ENCODE measurements at places on chromosomes 7 and 10.

- no peak for DNase-seq
These were observed 413.7 kb downstream of the TCERG1L start for GRCh38 chr10:130897815-130898214.

DNA sequence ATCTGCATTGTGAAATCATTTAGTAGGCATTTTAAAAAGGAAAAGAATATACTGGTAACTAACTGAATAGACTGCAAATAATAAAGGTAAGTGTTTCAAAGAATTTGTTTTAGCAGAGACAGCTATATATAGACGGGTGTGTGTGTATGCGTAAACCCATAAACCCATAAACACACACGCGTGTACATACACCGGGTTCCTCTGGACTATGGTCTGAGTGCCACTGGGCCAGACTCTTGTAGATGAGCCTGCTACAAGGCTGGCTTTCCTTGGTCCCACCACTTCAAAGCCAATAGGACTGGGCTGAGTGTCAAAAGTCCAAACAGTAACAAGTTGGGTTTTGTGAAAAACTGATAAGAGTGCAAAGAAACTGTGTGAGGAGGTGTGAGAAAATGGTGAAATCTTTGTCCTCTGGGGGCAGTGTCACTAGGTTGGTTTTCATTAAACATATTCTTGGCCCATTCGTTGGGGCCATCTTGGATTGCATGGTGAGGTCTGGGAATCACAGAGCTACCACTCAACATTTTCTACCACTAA lies 39.8 kb downstream of the GNA12 start:
- no peak for DNase-seq

- no peak for DNase-seq
These were observed 189.7 kb downstream of the THSD7A start for GRCh38 chr7:11642276-11642675.

DNA sequence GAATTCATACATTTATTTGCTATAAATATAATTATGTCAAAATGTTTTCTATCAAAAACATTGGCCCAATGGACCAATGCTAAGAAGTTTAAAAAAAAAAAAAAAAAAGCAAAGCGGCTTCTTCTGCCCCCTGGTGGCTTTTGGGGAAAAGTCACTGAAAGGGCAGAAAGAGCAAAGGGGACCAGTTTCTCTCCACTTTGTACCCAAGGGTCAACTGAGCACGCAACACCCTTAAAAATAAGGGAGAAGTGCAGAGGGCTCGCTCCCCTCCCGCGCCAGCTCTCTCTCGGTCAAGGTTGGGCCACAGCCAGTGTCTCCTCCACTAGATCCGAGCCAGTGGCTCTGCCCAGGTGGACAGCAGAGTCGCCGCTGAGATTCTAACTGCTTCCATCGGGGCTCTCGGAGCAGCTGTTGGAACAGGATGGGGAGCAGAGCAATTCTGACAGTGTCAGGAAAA lies 136.4 kb upstream of the FGFR2 start:
- DNase-seq: no peak

GRCh38 chr7:142925413-142925812 lies 8.1 kb downstream of the TRPV5 start:
- DNase-seq: no peak

GRCh38 chr7:27600247-27600646 lies 62.4 kb downstream of the HIBADH start:
- DNase-seq: no peak

DNA sequence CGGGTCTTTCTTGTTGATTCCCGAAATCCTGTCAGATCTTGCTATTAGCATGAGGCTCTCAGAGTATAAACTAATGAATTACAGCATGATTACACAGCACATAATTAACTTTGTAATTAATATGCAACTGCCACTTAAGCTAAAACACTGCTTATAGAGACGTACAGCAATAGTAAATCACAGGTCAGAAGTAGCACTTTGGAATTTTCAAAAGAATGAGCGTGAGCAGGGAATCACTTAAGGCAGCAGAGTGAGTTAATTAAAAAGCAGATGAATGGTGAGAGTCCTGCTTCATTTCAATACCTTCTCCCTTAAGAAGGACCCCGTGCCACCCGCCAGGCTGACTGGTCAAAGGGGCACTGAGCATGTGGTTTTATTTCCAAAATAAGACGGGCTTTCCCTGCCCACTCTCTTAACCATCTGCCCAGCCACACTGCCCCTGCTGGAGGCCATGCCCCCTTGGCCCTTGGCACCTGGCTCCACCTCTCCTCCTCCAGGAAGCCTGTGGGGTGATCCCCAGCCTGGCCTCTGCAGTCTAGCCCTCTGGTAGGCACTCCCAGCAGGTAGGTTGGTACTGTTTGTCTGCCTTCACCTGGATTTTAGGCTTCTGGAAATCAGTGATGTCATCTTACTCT lies 117.8 kb downstream of the ZMIZ1 start:
- DNase-seq: no peak

GRCh38 chr7:152344253-152344652 lies 91.5 kb downstream of the KMT2C start:
- no peak for DNase-seq

DNA sequence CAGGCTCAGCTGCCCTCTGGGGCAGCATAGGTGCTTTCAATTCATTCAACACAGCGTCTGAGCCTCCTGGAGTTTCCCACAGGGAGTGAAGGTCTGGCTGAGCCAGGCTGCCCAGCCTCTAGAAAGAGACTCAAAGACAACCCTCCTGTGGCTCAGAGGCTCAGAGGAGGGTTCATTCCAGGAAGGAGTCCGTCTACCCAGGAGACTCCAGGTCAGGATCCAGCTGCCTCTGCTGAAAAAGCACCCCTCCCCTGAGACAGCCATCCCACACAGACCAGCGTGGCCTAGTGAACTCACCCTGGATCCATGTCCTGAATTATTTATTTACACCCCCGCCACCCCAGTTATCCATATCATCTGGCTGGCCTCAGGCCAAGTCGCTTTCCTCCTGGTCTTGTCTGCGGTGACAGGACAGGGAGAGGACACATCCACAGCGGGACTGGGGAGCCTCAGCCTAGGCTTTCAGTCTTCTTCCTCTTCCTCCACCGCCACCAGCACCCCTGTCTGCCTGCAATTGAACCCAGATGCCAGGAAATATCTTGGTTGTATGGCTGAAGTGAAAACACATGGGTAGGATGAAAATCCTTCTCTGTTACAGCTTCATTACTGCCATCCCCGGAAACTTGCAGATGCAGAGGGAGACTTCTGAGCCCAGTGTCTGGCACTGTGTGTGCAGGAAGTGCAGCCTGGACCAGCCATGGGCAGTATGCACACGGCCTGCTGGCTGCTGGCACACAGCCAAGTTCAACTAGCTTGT lies 44.0 kb upstream of the COL13A1 start:
- no peak for DNase-seq

- DNase-seq: no peak
These were observed 185.6 kb downstream of the ANK3 start for GRCh38 chr10:60203993-60204618.

DNA sequence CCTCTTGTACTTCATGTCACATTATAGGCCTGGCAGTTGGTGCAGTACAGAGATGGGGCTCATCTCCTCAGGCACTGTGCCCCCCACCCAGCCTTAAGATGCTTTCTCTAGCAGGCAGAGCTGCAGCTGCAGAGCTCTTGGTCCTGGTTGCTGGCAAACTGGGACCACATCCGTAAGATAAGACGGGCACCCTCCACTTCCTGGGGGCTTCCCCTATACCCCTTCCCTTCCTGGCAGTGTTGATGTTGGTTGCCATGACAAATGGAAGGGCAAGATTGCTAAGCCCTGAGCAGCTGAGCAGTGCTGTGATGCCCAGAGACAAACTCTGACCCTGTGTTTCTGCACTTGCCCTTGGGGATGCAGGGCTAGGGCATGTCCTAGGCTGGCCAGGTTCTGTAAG lies 103.4 kb upstream of the ANLN start:
- DNase-seq: no peak

DNA sequence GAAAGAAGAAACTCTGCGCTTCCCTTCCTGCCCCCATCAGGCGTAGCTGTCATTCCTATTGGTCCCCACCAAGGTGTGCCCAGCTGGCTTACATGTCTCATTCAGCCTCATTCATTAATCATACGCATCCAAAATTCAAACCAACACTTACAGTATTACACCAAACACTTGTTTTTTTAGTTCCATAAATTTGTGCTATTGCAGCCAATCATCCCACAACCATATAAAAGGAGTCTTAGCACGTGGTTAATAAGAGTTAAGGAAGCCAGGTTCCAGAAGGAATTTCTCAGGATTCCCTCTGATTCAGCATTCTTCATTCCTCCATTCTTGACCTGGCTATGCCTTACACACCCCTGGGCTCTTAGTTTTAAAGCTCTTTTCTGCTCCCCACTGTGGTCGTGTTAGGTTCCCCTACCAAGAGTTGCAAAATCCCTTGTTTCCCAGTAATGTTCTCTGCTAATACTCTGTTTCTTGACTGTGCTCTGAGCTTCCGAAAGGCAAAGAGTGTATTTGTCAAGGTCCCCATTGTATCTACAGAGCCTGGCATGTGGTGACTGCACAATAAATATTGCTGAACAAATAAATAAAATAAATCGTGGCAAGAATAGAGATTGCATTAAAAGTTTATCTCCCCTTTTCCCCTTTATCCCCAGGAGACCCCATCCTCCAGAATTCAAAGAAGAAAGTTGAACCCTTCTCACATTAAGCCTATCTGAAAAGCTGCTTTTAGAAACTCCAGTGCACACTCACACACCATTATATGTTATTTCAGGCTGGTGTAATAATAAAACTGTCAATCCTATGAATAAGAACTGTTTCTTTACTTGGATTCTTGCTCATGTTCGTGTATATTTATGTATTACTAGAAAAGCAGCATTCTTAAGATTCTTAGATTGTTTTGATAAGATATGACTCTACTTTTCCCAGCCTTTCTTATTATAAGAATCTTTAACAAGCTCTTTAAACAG lies 514.4 kb downstream of the INHBA start:
- DNase-seq: no peak

DNA sequence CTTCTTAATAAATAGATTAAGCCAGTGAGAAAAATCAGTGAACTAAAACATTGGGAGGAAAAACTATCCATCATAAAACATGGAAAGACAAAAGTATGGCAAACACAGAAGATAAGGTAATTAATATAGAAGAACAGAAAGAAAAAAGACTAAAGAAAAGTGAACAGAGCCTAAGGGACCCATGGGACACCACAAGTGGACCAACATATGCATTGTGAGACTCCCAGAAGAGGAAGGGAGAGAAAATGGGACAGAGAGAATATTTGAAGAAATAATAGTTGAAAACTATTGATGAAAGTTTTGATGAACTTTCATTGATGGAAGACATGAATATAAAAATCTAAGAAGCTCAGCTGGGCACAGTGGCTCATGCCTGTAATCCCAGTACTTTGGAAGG lies 71.3 kb downstream of the ZNF783 start:
- no peak for DNase-seq

GRCh38 chr10:48459270-48460150 lies 145.4 kb downstream of the ARHGAP22 start:
- no peak for DNase-seq

GRCh38 chr7:100711369-100711768 lies 5.4 kb downstream of the POP7 start:
- DNase-seq: no peak

- DNase-seq: no peak
These were observed 2.4 kb downstream of the PRDX3 start for GRCh38 chr10:119176166-119176565.

DNA sequence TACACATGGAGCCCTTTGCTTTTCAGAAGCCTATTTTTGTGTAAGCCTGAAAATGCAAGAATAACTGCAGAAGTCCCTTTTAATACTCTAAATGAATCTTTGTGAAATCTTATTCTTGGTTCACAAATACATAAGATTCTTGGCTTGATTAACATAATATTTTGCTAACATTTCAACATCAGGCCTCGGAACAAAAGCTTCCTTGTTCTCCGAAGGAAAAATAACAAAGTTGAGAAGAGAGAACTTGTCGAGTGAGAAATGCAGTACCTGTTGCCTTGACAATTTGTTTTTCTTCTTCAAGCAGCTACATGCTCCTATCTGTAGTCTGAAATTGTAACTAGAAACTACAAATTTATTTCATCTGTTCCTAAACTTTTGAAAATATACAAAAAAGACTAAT lies 8.5 kb downstream of the NT5C2 start:
- no peak for DNase-seq
